Activated CD4-positive, alpha-beta T cell treated with anti-CD3 and anti-CD28 coated beads, Interleukin-2, amount 50 U/mL, for 4 hours (primary cell): ENCODE measurements at places on chromosomes 13 and 19.

- DNase-seq, result no peak
Measured at GRCh38 chr13:47929156-47929555, 71.9 kb downstream of the SUCLA2 start.

DNA sequence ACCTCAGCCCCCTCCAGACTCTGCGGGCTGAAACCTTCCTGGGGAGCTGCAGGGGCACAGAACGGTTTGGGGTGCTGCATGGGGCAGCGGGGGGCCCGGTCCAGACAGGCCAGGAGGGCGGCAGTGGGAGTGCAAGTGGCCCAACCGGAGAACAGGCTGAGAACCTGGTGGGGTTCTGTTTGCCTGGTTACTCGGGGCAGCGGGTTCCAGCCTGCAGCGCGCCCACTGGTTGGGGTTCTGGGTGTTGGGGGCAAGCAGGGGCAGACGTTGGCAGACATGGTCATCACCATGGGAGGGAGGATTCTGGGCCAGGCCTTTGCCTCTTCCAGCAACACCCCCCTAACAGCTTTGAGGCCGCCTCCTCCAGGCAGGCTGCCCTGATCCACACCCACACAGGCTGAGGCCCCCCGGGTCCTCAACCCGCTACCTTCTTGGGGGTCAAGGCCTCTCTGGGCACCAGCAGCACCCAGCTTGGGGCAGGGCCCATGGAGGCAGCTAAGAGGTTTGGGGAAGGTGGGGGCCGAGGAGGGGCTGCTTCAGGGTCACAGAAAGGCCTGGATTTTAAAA lies at the start of gene PRR22:
PRR22 (minus strand) TSS at position 166 of the 567 bp plus-strand sequence; CDS start at position 80, 86 bp downstream.
- DNase-seq, result no peak

DNA sequence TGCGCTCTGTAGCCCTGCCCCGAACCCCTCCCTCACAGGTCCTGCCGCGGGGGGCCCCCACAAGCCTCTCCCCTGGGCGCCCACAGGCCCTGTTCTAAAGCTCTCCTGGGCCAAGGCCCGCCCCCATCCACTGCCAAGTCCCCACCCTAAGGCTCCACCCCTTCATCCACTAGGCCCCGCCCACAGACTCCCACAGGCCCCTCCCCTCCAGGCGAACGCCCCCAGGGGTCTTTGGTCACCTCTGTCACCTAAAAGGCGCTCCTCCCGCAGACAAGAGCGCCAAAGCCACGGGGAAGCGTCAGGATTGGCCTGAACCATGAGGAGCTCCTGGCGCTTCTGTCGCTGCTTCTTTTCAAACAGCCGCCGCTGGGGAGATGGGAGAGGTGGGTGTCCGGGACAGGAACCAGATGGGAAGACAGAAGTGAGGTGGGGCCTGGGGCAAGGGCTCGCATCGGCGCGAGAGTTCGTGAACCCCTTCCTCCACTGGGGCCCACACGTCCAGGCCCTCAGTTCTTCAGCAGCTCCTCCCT lies 2.3 kb downstream of the TULP2 start:
- DNase-seq, result no peak

GRCh38 chr13:75355609-75356008 lies 126.4 kb downstream of the TBC1D4 start:
- no peak for DNase-seq

GRCh38 chr19:35315883-35316282 lies 13.1 kb upstream of the CD22 start:
- DNase-seq, result no peak

DNA sequence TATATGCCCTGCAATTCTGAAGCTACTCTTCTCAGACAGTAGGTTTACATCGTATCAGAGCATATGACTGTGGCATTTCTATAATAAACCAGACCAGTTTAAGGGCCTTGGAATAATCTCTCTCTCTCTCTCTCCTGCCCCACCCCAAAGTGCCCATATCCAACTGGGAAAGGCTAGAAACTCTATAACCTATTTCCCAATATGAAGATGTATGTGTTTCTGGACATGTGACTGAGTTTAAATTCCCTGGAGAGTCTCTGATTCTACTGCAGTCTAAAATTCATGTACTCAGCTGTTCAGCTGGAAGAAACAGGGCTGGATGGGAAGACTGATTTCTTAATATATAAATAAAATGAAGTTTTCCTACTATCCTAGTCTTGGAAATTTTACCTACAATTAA lies 91.9 kb upstream of the MBNL2 start:
- no peak for DNase-seq

DNA sequence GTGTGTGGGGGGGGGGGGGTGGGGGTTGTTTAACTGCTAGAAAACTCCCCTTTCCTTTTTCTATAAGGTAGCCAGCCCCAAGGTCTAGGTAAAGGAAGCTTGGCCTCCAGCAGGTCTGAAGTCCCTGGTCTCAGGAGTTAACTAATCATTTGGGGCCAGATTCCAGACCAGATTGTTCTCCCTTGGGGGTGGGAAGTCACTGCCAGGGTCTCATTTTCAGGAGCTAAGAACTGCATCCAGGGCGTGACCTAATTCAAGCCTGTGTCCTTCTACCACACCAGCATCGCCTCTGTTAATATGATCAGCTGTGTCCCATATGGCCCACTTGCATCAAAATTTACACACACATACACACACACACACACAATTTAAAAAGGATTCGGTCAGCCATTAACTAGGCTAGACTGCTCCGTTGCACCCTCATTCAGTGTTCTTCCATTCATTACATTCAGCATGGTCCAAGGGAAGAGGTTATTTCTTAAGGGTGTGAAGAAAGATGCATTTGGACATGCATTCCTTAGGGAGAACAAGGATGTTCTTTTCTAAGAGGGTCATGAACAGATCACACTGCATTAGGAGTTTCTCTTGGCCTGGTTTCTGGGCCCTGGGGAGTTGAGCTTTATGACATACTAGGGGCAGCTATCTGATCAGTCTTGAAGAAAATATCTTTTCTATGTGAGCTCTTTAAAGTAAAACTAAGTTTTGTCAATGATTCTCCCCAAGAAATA lies 91.0 kb downstream of the FGF14 start:
- no peak for DNase-seq

- DNase-seq, result no peak
Measured at GRCh38 chr13:84445776-84446175, 563.5 kb upstream of the SLITRK1 start.

DNA sequence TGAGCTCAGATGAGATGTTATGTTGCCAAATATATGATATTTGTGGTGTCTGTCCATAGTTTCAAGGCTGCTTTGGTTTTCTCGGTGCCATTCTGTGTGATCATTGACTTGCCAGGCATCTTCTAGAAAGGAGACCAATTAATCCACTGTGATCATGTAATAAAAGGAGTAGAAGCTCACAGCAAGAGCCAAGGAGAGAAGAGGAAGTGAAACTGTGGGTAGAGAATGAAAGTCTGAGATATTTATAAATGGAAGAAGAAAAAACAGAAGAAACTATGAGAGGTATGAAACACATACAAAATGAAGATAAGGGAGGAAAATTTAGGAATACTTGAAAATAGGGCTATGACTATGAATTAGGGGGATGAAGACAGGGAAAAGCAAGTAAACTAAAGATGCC lies 11.1 kb upstream of the ZNF613 start:
- no peak for DNase-seq

- peak; percentile 51 for DNase-seq
Measured at GRCh38 chr13:112968910-112969691, at the start of gene MCF2L. Gene MCF2L (plus strand): TSS chr13:112969214. CDS start chr13:112969380, 166 bp downstream.

DNA sequence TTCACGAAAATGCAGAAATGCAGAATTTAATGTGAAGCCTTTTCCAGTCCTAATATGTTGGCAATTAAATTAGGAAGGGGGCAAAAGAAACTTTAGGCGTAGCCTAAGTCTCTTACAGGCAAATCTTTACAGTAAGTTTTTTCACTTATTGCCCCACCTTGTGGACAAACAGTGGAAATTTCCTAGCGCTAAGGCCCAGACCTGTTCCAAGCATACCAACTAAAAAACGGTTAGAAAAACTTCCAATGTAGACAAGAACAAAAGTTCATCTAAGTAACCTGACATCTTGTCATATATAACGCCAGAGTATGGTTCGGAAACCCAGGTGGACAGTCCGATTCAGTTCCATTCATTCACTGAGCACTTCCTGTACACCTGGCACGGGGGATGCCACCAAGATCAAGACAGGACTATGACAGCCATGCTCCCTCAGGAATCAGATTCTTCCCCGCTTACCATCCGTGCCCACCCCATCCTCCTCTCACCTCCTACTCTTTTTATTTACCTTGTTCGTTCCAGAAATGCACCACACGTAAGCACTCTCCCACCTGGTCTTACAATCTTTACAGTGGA lies 4.9 kb downstream of the ZAR1L start:
- DNase-seq, result no peak

- no peak for DNase-seq
Measured at GRCh38 chr13:41851351-41851750, 109.6 kb downstream of the VWA8 start.

DNA sequence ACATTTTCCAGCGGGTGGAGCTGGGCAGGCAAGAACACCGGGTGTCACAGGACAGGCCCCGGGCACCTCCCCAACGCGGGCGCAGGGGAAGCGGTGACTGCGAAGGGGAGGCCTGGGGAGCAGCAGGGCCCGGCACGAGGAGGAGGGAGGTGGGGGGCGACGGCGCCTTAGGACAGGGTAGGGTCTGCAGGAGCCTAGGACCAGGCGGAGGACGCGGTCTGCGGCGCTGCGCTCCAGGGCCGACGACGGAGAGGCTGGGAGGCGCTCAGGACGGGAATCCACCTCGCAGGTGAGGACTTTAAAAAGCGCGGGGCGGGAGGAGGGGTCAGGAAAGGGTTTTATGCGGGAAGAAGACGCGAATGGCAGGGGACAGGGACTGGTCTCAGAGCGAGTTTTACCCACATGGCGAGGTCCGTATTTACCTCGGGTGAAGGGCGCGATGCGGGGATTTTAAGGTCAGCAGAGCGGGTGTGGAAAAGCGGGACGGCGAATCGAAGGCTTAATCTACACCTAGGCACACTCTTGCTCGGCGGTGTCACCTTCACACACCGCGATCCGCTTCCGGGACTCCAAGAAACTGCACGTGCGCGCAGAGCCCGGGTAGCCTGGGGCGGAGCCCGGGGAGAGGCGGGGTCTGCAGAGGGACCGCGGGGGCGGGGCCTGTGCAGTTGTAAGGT lies 13.5 kb downstream of the ERVV-2 start:
- DNase-seq, result no peak

DNA sequence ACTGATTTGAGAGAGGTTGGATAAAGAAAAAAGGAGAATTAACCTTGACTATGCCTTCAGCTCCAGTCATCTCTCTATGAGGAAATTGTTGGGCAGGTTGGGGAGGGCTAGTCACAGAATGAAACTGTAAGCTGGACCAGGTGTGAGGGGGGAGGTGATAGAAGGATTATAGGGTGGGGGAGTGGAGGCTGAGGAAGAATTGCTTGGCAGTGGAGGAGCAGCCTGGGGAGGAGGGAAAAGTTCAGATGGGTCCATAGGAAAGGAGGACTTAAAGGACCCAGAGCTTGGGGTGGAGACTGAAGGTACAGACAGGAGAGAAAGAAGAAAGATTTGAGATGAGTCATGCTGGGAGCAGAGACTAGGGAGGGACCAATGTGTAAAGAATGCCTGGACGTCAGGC lies 8.2 kb upstream of the ZNF431 start:
- DNase-seq, result no peak

GRCh38 chr19:4256563-4256962 lies 9.7 kb downstream of the YJU2 start:
- no peak for DNase-seq

DNA sequence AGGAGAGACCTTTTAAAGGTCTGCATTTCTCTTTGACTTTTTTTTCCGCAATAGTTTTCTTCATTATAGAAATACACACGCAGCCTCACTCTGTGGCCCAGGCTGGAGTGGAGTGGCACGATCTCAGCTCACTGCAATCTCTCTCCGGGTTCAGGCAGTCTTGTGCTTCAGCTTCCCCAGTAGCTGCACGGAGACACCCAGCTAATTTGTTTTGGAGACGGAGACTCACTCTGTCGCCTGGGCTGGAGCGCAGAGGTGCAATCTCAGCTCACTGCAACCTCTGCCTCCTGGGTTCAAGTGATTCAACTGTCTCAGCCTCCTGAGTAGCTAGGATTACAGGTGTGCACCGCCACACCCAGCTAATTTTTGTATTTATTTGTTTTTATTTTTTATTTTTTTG lies 11.7 kb upstream of the MKNK2 start:
- no peak for DNase-seq

DNA sequence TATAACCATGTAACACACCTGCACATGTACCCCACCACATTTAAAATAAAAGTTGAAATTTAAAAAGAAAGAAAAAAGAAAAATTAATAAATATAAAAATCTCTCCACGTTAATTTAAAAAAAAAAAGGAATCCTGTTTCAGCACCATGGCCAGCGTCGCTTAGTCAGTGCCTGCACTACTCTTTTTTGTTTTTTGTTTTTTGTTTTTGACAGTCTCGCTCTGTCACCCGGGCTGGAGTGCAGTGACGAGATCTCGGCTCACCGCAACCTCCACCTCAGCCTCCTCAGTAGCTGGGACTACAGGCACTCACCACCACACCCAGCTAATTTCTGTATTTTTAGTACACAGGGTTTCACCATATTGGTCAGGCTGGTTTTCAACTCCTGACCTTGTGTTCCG lies 835.9 kb downstream of the UQCRFS1 start:
- DNase-seq, result no peak

DNA sequence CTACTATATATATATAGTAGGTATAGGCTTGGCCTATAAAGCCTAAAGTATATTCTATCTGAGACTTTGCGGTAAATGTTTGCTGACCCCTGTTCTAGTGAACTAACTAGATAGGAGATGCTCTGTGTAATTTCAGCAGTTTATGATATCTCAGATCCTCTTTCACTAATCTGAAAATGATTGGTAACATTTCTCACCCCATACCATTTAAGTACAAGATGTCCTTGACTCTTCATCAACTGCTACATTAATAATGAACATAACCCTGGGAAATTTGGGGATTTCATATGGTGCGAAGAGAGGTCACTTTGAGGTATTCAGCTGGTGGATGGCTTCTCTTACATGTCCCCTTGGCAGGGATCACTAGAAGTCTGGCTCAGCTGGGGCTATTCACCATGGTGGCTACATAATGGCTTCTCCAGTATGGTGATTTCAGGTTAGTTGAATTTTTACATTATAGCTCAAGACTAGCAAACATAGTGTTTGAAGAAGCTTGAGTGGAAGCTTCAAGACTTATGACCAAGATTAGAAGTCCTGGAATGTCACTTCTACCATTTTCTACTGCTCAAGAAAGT lies 103.6 kb upstream of the MYCBP2 start:
- no peak for DNase-seq

- DNase-seq, result peak; percentile 28
Measured at GRCh38 chr13:108346376-108346775, 76.9 kb downstream of the TNFSF13B start.

DNA sequence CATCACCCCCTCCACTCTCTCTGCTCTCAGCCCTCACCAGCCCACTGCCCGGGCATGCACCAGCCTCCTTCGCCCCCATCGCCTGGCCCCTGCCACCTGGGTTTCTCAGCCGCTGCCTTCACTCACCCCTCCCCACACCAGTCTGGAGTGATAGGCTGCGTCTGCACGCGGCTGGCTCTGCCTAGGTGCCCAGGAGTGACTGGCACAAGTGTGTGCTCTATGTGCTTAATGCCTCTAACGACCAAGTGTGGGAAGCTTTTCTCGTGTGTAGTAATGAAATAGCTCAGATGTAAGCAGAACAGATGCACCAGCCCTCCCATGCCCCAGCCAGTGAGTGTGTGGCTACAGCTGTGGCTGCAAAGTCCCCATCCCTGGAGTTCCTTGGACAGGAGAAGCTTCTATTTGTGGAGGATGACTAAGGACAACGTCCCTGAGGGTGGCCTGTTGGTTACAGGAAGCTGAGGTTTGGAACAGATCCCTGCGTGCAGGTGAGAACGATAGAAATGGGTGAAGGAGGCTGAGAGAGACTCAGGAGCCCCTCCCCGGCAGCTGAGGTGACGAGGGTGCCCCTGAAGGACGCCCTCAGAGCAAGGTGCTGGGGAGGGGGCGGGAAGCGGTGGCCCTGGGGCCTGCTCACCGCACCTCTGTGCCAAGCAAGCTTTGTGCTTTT lies 35.6 kb downstream of the ATP11A start:
- no peak for DNase-seq
